Pulmonary artery endothelial cell (primary cell): ENCODE measurements at places on chromosomes 13 and 19. TPM values are rescaled to one million over a fixed set of nuclear protein-coding genes. Genes with fewer than 3 reads are reported as not detected.

NTN5 gene
- total RNA-seq: 0.07 TPM in 1 of 2 replicates, not detected in the other

S1PR5 gene
- not detected in 2 replicates for total RNA-seq

CEACAM7 gene
- not detected in 2 replicates for total RNA-seq

CCDC70 gene
- total RNA-seq: 0.07 TPM in 1 of 2 replicates, not detected in the other

CYP4F12 gene
- not detected in 2 replicates for total RNA-seq

KASH5 gene
- not detected in 2 replicates for total RNA-seq

ZNF749 gene
- total RNA-seq: 12.2 and 14.9 TPM in 2 replicates

KCNC3 gene
- total RNA-seq: under 0.01 and 0.11 TPM in 2 replicates

TEAD2 gene
- 46.0 and 46.5 TPM in 2 replicates for total RNA-seq

LILRA5 gene
- total RNA-seq: not detected in 2 replicates

FCER2 gene
- not detected in 2 replicates for total RNA-seq

ZNF208 gene
- not detected in 2 replicates for total RNA-seq

SIGLEC12 gene
- total RNA-seq: not detected in 2 replicates

COMP gene
- total RNA-seq: not detected in 2 replicates

IRGC gene
- total RNA-seq: not detected in 2 replicates

CLDND2 gene
- total RNA-seq: not detected in 2 replicates

RRAS gene
- total RNA-seq: 45.8 and 54.9 TPM in 2 replicates

NLRP7 gene
- not detected in 2 replicates for total RNA-seq

B3GNT8 gene
- total RNA-seq: 2.1 and 2.7 TPM in 2 replicates

SERP2 gene
- 0.26 and 0.35 TPM in 2 replicates for total RNA-seq

KANK3 gene
- total RNA-seq: 12.1 and 18.4 TPM in 2 replicates

GIPC3 gene
- total RNA-seq: 0.18 and 0.53 TPM in 2 replicates

SYDE1 gene
- total RNA-seq: 9.4 and 12.4 TPM in 2 replicates

DDX49 gene
- 60.5 and 70.3 TPM in 2 replicates for total RNA-seq

AXL gene
- 177 and 238 TPM in 2 replicates for total RNA-seq

KLK12 gene
- not detected in 2 replicates for total RNA-seq

CLEC17A gene
- total RNA-seq: not detected in 2 replicates

ITGBL1 gene
- total RNA-seq: 43.0 and 44.3 TPM in 2 replicates

PTPRH gene
- 0.46 and 1.2 TPM in 2 replicates for total RNA-seq

VN1R4 gene
- total RNA-seq: not detected in 2 replicates

SKA3 gene
- 4.9 and 10.7 TPM in 2 replicates for total RNA-seq

NRTN gene
- total RNA-seq: 0.13 and 0.25 TPM in 2 replicates

LILRB3 gene
- total RNA-seq: not detected in 2 replicates

PABPC3 gene
- total RNA-seq: 0.07 and 0.11 TPM in 2 replicates

CD37 gene
- not detected in 2 replicates for total RNA-seq

SHKBP1 gene
- total RNA-seq: 29.5 and 33.5 TPM in 2 replicates

ZNF132 gene
- total RNA-seq: 4.7 and 7.5 TPM in 2 replicates

OR7A17 gene
- not detected in 2 replicates for total RNA-seq

ZNF560 gene
- 2.1 TPM in 1 of 2 replicates, not detected in the other for total RNA-seq

TUBA3C gene
- not detected in 2 replicates for total RNA-seq

FAM83E gene
- 0.73 and 0.99 TPM in 2 replicates for total RNA-seq

INSR gene
- total RNA-seq: 14.2 and 30.7 TPM in 2 replicates

KRTDAP gene
- not detected in 2 replicates for total RNA-seq

FLT1 gene
- total RNA-seq: 48.0 and 110 TPM in 2 replicates
